ENCODE measurements at places on chromosomes 4 and X. TPM values are rescaled to one million over a fixed set of nuclear protein-coding genes. Genes with fewer than 3 reads are reported as not detected.

Gene CDX4
- total RNA-seq, result not detected

Gene ZNF157
- total RNA-seq, result not detected

Gene PDCL2
- not detected for total RNA-seq

Gene DGAT2L6
- not detected for total RNA-seq

Gene SPARCL1
- total RNA-seq, result not detected

Gene ASB12
- not detected for total RNA-seq

Gene SH3TC1
- total RNA-seq, result 24.3 TPM

Gene SMIM10
- total RNA-seq, result 0.10 TPM

Gene KIT
- not detected for total RNA-seq

Gene UGT8
- 0.15 TPM for total RNA-seq

Gene SPON2
- 0.60 TPM for total RNA-seq

Data from A549 treated with Mapracorat at 1 μM for 4 hours (cell line).